Activated CD4-positive, alpha-beta T cell treated with anti-CD3 and anti-CD28 coated beads, Interleukin-2, amount 50 U/mL, for 24 hours (primary cell): ENCODE measurements at places on chromosomes 7 and 10.

DNA sequence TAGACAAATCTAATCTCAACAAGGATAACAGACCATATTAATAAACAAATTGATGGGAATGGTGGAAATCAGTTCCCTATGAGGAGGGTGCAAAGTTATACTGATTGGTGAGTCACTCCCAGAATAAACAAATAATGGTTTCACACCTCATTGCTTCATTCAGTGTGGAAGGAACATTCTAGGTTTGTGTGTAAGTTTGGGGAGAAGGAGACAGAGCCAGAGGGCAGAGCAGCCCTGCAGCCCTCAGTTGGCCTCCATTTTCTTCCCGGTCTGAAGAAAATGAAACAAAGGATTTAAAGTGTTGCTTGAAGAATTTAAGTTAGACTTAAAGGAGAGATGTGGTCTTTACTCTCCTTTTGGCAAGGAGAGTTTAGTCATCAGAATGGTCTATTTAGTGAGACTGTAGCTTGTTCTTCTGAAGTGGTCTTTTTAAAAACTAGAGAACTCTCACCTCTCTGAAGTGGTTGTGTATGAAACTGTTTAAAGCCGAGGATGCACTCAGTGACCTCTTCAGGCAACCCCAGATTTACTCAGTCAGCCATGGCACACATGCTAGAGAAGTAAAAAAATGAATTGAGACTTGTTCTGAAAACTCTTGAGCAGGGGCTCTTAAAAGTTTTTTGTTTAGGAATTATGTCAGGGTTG lies 27.2 kb downstream of the IKZF1 start:
- DNase-seq: no peak

GRCh38 chr7:101779267-101779666 lies 38.2 kb upstream of the CUX1 start:
- DNase-seq: no peak

- DNase-seq: no peak
Observed at GRCh38 chr10:30007406-30007805, 52.0 kb downstream of the JCAD start.

GRCh38 chr10:29925771-29926692 lies 133.4 kb downstream of the JCAD start:
- DNase-seq: no peak

DNA sequence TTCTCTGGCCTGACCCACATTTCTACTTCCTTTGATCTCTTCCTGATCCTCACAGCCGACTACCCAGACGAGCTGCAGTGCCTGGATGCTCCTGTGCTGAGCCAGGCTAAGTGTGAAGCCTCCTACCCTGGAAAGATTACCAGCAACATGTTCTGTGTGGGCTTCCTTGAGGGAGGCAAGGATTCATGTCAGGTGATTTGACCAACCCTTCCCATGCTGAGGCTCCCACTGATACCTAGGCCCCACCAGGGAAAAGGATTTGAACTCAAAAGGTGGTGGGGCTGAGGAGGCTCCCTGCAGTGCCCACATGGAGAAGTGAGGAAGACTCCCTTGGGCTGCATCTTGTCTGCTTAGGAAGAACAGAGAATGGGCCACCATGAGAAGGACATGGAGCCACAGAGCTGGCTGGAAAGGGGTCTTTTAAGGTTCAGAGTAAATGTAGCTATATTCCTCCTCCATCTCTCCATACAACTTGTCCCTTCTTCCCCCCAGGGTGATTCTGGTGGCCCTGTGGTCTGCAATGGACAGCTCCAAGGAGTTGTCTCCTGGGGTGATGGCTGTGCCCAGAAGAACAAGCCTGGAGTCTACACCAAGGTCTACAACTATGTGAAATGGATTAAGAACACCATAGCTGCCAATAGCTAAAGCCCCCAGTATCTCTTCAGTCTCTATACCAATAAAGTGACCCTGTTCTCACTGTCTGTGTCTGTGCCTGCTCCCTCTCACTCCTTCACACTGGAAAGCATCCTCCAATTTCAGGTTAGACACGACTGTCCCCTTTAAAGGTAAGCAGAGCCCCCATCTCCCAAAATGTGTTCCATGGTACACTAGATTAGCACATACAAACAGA lies 3.3 kb downstream of the PRSS1 start:
- DNase-seq: no peak

DNA sequence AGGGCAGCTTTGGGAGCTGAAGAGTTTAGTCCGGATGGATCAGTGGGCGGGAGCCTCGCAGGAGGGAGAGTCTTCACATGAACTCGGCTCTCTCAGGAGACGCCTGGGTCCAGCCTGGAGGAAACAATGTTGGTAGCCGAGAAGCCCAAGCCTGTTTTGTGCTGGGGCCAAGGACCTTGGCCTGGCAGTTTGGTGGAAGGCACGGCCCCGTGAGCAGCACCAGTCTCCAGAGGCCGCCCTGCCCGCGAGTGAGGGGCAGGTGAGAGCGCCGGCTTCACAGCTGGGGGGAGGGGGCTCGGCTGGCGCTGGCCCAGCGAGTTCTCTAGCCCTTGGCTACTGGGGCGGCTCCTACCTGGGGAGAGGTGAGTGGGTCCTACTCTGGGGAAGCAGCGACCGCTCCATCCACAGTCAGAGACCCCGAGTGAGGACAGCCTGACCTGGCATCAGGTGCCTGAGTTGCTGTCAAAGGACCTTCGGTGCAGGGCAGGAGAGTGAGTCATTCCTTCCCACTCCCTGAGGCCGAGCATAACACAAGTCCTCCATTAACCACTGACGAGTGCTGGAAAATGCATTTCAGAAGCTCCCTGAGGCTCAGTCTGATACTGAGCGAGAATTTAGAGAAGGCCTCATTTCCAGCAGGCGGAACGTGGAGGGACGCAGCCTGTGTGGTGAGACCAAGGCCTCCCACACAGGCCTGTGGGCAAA lies 89.3 kb upstream of the DIP2C start:
- DNase-seq: no peak

DNA sequence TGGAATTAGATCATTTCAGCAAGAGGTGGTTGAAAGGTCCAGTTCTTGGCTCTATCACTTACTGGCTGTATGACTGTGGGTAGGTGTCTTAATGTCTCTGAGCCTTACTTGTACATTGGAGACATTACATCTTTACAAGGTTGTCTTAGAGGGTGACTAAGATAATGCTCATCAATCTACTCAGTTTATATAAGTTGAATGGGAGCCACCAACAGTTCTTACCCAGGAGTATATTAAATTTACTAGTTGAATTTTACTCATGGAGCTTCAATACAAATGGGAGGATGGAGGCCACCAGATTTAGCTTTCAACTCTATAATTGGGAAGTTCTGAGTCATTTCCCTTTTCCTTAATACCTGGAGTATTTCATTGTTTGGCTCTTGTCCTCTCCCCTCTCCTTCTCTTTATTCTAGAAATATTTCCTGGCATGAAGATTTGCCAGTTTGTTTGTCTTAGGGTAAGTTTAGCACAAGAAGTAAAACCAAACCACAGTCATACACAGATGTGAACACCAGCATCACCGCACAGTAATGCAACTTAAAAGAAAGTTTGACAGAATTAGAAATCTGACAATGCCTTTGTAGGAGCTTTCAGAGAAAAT lies 222.8 kb downstream of the LRMDA start:
- no peak for DNase-seq

DNA sequence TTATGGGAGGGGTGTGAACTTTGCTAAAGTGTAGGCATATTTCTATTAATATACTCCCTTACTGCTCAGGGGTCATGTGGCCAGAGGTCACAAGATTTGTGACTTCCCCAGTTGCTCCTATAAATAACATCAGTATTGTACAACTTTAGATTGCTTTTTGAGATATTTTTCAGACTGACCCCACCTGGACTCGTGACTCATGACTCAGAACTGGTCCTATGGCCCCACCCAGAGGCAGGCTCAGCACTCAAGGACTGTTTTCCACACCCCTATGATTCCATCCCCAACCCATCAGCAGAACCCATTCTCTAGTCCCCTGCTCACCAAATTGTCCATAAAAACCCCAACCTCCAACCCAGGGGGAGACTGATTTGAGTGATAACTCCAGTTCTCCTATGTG lies 2.7 kb upstream of the CUL2 start:
- DNase-seq: no peak

- no peak for DNase-seq
Observed at GRCh38 chr10:71234004-71234894, 21.9 kb downstream of the UNC5B start.
